Activated CD4-positive, alpha-beta T cell treated with anti-CD3 and anti-CD28 coated beads for 24 hours (primary cell): ENCODE measurements at places on chromosomes 3 and 15.
A peak's percentile ranks its signal among the peaks of the same experiment; 100 is the strongest.

DNA sequence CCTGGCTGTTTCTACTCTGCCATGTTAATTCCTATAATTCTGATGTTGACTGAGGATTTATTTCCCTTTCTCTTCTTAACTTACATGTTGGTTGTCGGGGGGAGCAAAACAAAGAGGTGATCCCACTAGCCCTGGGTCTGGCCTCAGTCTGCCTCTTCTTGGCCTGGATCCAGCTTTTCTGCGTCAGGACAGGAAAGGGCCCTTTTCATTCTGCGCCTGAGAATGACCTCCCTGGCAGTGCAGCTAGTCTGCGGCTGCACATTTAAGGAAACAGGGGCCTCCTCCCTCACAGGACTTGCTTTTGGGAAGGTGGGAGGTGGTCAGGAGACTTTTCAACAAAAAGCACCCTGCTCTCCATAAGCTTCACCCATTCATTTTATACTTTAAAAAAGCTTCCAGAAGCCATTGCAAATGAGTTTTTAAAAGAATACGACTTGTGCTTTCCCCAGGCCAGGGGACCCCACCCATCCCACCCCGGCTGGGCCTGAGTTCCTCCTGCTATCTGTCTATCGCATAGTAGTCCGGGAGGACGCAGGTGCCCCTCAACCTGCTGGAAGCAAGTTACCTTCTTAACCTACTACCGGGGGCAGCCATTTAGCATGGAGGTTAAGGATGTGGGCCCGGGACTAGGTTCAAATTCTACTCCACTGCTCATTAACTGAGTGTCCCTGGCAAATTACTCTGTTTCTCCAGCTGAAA, 21.3 kb upstream of the EHD4 start:
- DNase-seq, result no peak

DNA sequence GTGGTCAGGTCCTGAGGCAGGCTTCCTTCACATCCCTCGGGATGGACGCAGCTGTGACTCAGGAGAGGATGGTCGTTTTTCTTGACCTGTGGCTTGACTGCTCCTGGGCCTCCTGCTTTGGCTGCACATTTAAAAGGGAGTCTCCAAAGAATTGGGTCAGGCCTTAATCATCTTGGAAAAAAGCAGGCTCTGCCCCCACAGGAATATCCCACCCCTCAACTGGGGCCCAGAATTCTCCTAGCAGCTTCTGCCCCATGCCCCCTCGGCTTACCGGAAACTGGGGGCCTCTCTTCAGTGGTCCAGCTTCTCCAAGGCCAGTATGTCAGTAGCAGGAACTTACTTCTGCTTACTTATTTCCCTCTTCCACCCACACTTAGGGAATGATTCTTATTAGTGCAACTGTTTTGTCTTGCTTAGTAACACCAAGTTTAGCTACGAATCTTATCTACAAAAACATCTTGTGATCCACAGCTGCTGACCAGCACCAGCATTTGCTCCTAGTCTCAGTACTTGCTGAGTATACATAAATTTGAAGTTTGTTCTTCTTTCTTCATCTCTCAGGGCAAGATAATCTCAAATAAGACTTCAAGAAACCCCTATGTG, 35.7 kb downstream of the ATG7 start:
- no peak for DNase-seq

DNA sequence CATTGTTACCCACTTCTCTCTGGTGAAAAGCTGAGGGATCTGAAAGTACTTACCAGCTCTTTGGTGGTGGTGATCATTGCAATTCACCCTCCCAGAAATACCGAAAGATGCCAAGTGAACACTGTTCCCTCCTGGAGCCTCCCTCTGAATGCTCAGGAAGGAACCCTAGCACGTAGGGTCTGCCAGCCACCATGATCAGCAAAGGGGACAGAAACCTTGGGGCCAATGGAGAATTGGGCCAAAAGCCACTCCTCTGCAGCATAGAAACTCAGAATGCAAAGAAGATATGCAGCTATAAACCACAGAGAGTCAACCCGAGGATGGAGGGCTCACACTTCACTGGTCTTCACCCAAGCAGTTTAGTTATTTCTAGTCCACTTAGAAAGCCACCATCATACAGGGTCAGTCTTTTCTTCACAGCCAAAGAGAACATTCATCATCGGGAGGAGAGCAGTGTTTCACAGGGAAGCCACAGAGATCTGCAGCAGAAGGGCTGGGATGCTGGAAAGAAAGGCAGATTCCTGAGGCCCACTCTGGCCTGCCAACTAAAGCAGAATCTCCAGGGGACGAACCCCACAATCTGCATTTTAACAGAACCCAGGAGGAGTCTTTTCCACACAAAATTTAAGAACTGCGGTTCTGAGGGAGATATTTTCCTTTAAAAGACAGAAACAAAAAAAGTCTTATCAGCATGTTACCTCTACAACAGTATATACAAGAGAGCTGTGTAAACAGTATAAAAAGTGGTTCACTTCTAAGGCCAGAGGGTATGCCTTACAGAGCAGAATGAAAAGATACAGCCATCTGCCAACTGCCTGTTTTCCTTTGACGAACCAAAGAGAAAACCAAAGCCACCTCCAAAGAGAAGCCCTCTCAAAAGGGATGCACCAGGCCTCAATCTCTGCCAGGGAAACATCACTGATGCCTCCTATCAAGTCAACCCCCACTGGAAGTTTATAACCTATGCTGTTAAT, 11.3 kb downstream of the TBC1D2B start:
- no peak for DNase-seq

GRCh38 chr15:100049483-100049882, 292.3 kb downstream of the ADAMTS17 start:
- no peak for DNase-seq

- no peak for DNase-seq
These were observed 144.3 kb upstream of the PFN2 start for GRCh38 chr3:150114873-150115540.

DNA sequence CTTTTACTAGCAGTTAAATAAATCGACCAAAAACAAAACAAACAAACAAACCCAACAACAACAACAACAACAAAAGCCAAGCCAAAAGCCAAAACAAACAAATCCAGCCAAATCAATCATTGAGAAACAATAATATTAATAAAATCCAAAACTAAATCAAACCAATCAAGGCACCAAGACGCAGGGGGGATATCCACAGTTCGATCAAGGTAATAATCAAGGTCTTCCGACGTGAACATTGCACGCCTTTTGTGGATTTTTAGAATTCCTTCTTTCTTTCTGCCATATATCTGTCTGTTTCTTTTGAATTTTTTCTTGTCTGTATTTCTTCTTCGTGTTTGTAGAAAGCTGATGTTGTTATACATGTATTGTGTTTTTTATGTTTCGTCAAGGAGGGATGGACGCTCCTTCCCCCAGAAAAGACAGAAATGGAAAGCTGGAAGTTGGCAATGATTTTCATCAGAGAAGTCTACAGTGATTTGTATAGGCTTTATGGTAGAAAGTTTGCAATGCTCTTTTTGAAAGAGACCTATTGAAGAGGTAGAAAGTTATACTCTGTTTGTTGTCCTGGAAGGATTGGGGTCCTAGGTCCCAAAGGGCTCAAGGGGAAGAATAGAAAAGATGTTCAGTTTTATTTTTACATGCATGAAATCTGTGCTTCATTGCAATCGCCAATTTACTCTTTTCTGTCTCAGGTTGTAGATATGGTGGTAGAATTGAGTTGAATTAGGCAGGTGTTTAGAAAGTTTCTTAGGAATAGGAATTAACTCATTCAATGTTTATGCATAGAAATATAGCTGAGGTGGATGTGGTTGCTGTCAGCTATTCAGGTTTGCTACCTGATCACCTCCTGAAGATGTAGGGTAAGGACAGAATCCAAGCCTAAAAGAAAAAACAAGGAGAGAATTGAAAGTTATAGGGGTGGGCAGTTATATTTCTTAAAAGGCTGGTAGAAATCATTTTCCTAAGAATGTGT, 1.2 kb downstream of the ARPP21 start:
- DNase-seq, result no peak

GRCh38 chr3:182803596-182803995, 10.3 kb downstream of the ATP11B start:
- no peak for DNase-seq

- DNase-seq, result no peak
These were observed 62.2 kb downstream of the UMPS start for GRCh38 chr3:124792341-124793040.

DNA sequence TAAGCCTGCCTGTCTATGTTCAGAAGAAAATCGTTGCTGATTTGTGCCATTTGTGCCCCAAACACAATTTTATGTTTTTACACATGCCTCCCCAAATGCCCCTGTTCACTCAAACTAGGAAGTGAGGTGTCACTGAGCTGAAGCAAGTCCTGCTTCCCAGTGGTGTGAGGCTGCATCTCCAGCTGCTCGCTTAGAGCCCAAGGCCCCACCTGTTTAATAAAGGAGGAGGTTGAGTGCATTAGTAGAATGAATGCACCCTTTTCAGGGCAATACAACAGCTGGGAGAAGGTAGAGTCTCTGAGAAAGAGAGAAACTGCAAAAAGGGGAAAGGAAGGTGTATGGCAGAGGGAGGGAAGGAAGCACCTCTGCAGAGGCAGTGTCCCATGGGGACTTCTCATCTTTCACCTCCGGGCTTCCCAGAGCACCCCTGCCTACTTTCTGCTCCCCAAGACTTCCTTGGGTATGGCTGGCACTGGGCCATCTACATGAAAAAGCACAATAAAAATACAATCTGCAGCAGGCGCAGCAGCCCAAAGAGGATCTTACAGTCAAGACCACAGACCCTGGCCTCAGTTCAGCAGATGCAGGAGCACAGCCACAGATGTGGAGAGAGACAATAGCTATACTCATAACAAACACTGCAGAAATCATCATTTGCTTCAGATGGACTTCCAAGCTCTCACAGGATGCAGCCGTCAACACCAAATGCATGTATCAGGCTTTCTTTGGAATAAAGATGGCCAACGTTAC, 165.9 kb downstream of the POLR2M start:
- DNase-seq, result no peak

GRCh38 chr15:89321521-89322410, 12.9 kb downstream of the POLG start:
- DNase-seq, result no peak

DNA sequence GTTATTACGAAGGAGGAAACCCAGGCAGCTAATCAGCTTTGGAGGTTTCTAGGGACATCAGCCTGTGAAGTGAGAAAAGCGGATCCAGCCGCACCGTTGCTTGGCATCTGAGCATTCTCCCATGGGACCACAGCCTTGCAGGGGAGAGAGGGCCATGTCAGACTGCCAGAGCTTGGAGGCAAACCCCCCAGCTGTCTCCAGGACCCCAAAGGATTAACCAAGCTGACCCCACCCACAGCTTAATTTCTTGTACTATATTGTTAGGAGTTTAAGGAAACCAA, 5.1 kb downstream of the IGDCC3 start:
- no peak for DNase-seq

GRCh38 chr3:125350597-125350996, 24.5 kb downstream of the ZNF148 start:
- no peak for DNase-seq

DNA sequence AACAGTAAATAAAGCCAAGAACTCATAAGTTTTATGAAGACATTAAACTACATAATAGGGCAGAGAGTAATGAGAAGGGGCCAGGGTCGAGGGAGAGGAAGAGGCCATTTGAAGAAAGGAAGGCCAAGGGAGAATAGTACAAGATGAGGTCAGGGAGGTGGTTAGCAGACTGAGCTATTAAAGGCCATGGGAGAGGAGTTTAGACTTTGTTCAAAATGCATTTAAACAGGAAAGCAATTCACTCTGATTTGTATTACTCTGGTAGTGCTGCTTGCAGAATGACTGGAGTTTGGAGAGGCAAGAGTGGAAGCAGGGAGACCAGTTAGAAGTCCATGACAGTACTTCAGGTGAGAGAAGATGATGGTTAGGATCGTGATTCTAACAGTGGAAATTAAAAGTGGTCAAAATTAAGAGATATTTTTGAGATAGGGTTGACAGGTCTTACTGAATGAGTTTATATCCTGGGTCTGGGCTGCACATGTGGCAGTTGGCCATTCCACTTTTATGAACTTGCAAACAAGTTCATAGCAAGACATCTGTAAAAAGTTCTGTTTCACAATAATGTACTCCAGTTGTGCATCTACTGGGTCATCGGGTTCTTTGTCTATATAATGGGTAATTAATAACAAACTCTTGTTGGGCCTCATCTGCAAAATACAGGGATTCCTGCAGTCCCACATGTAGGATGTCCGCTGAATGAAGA, 16.3 kb downstream of the PPP2R3A start:
- no peak for DNase-seq

DNA sequence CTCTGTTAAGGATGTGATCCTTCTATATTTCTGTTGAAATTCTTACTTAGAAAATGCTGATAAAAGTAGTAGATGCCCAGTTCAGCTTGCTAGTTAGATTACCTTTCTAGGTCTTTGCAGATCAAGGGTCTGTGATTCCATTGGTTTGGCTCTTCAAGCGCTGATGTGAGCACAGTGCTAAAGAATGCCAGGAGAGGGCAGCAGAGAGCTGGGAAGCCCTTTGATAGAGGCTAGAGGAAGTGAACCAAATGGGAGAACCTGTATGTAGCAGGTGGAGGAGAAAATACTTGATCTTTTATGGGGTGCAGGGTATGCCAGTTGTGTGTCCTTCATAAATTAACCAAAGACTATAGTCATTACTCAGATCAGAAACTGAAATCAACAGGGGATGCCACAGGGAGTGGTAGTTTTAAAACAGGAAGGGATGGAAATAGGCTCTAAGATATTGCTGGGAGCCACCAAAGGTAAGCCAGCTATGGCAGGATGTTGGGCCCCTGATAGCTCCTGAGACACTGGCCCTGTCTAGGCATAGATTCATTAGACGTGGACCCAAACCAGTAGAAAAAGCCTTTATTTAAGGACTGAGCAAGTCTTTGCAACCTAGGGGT, 677.4 kb downstream of the SQOR start:
- DNase-seq, result peak; percentile 42

GRCh38 chr15:69997813-69998212, 99.9 kb downstream of the TLE3 start:
- DNase-seq, result no peak

GRCh38 chr3:54083921-54084320, 38.4 kb upstream of the CACNA2D3 start:
- no peak for DNase-seq

DNA sequence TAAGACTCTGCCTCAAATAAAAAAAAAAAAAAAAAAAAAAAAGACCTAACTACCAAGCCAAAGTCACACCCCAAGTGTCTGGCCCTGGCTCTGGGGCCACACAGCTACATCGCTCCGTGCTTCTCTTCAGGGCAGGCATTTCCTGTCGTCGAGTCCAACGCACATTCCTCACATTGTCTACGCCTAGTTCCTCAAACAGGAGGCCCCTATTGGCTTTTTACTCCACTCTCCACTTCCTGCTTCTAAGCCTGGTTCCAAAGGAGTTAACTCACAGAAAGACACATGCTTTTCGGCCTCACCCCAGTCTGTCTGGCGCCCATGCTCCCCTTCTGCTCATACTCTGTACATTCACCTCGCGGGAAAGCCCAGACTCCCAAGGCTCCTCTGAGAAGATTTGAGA, 28.8 kb downstream of the KNG1 start:
- DNase-seq, result no peak

GRCh38 chr15:70109978-70110377, 12.3 kb upstream of the TLE3 start:
- DNase-seq, result no peak

DNA sequence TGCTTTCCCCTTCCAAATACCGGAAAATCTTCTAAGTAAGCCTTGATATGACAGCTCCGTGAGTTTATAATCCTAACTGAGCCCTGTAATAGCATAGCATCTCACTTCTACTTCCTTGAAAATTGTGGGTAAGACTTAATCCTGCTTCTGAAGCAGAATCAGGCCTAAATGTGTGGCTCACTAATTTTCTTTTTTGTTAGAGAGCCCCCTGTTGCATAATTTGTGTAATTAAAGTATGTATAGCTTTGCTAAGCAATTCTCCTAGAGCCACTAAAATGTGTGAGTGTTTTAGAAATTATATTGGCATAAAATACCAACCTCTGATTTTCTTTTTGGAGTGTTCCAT, 304.4 kb downstream of the FGF12 start:
- no peak for DNase-seq
